ENCODE measurements at places on chromosomes 11 and 22.

- no peak for DNase-seq
Observed at GRCh38 chr11:62644220-62644619, 2.2 kb downstream of the GANAB start.

DNA sequence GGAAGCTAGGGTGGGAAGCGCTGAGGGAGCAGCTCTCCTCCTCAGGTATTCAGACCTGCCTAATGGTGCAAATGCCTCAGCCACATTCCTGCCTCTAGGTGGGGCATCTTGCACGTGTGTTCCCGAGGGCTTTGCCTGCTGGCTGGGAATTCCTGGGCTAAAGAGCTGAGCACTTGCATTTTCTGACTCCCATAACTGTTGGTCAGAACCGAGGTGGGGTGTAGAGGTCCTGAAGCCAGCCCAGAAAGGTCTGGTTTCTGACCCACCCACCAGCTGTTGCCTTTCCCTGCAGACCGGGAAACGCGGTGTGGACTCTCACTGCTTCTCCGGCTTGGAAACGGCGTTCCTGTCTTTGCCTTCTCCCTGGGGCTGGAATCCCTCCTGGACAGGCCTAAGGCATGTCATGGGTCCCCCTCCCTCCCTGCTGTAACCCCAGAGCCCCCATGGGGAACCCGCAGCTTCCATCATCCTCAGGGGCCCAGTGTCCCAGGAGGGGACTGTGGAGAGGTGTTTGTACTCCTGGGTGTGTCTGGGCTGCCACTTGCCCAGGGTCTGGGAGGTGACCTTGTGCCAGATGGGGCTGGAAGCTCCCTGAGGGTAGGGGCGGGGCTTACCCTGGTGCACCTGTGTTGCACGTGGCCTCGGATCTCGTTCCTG is 24.0 kb upstream of the SMIM38 start:
- peak; percentile 68 for DNase-seq

GRCh38 chr11:117875382-117876058 is 938 bp downstream of the FXYD6 start:
- DNase-seq = peak; percentile 39

DNA sequence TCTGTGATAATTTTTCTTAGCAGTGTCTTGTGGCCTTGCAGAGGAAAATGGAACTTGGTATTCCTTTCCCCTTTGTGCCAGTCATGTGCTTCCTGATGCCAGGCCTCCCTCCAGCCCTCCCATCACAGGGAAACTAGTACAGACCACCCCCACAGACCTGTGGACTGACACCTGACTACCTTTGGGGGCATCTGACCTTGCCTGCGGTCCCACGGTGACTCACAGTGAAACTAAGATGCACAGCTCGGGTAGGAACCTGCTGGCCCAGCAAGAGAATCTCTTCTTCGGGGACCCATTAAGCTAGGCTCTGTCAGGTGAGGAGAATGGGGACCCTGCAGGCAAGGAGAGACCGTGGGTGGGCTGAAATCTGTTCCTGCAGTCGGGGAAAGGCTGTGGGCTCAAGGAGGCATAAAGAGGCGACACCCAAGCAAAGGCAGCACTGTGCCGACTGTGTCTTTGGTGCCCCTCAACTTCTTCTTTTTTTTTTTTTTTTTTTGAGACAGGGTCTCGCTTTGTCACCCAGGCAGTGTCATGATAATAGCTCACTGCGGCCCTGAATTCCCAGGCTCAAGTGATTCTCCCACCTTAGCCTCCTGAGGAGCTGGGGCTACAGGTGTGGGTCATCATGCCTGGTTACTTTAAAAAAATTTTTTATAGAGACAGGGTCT is 20.8 kb upstream of the PEX26 start:
- DNase-seq = no peak

DNA sequence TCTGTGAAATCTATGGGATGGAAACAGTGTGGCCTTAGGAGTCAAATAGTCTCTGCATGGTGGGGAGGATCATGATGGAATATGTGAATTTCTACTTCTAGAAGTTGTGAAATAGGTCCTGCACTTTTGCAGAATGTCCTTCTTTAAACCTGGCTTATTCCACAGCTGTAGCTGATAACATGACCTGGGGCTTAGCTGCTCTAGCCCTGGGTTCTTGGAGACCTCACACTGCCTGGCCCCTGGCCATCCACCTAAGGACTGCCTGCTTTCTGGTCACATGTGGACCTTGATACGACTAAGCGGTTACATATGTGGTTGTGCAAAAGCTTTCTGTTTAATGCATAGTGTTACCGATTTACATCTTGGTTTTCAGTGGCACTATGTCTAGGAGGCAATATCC is 88.2 kb downstream of the SWAP70 start:
- no peak for DNase-seq

DNA sequence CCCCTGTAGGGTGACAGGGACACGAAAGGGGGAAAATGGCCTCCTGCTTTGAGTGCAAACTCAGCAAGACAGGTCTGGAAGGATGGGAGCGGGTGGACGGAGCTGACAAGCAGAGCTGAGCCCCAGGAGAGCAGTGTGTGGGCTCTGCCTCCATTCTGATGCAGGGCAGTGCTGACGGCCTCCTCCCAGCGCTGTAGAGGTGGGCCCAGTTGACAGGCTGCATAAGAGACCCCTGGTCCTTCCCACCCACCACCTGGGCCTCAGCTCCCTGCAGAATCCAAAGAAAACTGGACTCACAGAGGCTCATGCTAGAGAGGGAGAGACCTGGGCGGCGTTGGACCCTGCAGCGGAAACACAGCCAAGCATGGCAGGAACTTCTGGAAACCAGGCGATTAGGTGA is 1113.4 kb downstream of the BRD1 start:
- no peak for DNase-seq

GRCh38 chr22:42151924-42152635 is 21.5 kb upstream of the CYP2D6 start:
- no peak for DNase-seq

- no peak for DNase-seq
Observed at GRCh38 chr22:42177891-42178336, 47.3 kb upstream of the CYP2D6 start.

- no peak for DNase-seq
Observed at GRCh38 chr11:68146010-68146540, 24.9 kb upstream of the CHKA start.

DNA sequence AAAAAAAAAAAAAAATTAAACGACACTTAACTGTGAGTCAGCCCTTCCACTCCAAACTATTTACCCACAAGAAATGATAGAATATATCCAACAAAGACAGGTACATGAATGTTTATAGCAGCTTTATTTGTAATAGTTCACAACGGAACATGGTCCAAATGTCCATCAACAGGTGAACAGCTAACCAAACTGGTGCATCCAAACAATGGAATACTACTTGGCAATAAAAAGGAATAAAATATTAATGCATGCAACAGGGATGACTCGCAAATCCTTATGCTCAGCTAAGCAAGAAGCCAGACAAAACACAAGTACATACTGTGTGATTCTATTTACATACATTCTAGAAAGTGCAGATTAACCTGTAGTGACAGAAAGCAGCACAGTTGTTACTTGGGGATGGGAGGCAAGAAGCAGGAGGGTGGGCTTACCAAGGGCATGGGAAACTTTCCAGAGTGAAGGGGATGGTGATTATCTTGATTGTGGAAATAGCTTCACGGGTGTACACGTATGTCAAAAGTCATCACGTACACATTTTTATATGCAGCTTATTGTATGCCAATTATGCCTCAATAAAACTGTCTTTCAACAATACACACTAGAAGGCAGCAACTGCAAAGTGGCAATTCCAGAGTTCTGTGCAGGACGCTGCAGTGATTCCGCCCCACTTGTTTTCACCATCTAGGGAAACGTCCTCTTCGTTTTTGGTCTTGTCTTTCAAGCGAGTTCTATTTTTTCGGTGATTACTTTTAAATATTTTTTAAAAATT is 6.7 kb upstream of the SF1 start:
- DNase-seq = no peak

GRCh38 chr11:65036931-65037330 is 4.1 kb upstream of the SAC3D1 start:
- no peak for DNase-seq

- DNase-seq = peak; percentile 82
Observed at GRCh38 chr11:78079232-78080083, at the start of gene NDUFC2. TSS of gene NDUFC2 (minus strand) at chr11:78079862. CDS start at chr11:78079744, 118 bp downstream.
